NCI-H510A (cell line): ENCODE measurements at places on chromosomes 11 and 22.

DNA sequence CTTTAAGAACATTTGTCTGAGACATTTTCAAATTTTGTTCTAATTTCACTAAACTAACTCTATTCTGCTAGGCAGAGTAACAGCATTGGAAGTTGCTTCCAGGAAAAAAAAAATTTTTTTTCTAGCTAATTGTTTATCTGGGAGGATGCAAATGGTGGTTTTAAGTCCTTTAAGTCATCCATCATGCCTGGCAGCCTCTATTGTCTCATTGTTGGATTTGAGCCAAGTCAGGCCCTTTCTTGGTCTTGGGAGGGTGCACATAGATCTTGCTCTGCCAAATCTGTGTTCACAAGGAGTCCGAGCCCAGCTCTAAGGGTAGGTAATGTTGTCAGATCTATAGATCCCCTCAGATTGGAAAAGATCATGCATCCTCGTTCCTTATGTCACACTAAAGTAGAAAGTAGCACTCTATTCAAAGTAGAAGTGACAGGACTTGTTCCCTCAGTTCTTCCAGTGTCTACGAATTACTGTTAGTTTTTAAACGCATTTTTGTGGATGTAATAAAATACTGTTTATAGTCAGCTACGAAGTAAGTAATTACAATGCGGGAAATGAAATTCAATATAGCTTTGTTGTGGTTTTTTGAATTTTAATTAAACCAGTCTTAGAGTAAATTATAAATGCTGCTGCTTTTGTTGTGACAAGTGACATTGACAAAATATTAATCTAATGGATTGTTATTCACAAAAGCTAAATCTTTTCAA lies 166.0 kb upstream of the RASSF10 start:
- peak; percentile 23 for DNase-seq

DNA sequence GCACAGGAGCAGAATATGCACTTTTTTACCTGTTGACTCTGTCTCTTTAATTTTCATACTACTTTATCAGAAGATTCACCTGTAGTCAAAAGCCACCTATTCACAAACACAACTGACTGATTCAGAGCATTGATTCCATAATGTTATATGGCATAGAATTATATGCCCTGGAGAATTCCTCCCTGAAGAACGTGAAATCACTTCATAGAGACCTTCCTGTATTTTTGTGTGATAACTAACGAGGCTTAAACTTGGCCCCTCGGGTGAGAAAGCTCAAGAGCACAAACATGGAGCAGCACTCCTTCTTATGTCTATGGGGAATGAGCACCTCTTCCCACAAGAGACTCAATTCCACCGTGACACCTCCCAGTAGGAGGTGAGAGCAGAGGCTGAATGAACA lies at the start of gene OR10A6:
Gene OR10A6 (minus strand): TSS at position 101 of the 400 bp plus-strand sequence. CDS start 2,606 bp downstream, outside the sequence.
- no peak for DNase-seq

DNA sequence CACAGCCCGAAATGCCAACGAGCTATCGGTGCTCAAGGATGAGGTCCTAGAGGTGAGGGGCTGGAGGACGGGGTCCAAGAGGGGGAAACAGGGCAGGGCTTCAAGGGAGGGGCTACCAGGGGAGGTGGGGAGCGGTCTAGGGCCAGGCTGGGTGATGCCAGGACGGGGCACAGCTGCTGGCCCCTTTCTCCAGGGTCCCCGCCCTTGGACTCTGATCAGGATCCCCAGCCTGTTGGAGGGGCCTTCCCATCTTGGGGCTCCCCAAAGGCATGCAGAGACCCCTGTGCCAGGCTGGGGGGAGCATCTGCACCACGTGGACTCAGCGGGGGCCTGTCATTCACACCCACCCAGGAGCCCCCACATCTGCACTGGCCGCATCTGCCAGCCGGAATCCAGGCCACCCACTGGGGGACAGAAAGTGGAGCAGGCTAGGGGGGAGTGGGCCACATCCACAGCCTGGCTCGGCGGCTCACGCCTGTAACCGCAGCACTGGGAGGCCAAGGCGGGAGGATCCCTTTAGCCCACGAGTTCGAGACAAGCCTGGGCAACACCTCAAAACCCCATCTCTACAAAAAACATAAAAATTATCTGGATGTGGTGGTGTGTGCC lies 18.9 kb downstream of the EPS8L2 start:
- DNase-seq, result no peak

DNA sequence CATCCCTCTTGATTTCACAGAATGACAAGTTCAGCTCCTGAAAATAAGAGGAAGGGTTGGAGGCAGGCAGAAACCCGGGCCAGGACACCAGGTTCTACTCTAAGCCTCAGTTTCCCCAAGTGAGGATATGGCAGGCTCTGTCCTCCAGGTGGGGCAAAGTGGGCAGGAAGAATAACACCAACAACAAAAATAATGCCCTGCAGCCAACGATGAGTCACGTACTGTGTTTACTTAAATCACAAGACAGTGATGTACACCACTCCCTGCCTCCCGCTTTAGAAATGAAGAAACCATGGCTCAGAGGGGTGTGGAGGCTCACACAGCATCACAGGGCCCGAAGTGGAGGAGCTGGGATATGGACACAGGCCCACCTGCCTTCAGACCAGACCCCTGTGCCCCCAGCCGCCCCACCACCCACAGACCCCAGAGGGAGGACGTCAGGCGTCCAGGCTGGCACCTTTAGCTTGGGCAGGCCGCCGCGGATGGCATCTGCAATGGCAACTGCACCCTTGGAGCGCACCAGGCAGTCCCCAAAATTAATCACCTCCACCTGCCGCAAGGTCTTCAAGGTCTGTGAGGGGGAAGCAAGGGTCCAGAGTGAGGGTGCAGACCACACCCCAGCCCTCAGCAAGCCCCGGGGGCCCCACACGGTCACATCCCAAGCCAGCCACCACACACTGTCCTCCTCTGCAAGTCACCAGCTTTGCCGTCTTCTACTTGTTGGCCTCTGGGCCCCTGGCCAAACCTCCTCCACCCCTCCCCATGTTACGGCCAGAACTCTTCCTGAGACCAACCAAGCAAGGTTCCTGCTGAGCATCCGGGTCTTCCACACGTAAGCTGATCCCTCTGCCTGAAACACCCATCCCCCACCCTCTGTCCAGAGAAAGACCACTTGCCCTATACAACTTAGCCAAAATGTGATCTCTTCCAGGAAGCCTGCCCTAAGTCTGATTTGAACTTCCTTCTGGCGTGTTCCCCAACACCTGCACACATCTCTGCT lies 15.8 kb upstream of the CHADL start:
- no peak for DNase-seq

- DNase-seq, result peak; percentile 84
Observed at GRCh38 chr22:37807410-37808293, at the start of gene GCAT. Gene GCAT (plus strand): TSS chr22:37807934. CDS start chr22:37807968, 34 bp downstream.

DNA sequence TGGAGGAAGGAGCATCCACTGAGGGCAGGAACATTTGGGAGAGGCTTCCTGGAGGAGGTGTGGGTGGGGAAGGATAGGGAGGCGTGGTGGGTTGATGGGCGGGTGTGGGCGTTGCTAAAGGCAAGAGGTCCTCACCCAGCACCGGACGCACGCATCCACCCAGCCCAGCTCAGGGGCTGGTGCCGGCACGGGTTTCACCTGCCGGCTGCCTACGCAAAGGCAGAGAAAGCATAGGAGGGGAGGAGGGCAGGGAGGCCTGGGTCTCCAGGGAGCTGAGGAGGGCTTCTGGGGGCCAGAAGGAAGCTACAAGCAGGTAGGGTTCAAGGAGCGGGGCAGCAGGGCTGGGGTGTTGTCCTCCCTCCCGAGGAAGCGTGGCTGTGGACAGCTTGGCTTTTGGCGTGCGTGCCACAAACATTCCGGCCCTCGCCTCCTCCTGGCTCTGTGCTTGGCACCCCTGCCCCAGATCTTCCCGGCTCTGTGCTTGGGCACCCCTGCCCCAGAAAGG lies 7.8 kb downstream of the SSH3 start:
- DNase-seq, result no peak

DNA sequence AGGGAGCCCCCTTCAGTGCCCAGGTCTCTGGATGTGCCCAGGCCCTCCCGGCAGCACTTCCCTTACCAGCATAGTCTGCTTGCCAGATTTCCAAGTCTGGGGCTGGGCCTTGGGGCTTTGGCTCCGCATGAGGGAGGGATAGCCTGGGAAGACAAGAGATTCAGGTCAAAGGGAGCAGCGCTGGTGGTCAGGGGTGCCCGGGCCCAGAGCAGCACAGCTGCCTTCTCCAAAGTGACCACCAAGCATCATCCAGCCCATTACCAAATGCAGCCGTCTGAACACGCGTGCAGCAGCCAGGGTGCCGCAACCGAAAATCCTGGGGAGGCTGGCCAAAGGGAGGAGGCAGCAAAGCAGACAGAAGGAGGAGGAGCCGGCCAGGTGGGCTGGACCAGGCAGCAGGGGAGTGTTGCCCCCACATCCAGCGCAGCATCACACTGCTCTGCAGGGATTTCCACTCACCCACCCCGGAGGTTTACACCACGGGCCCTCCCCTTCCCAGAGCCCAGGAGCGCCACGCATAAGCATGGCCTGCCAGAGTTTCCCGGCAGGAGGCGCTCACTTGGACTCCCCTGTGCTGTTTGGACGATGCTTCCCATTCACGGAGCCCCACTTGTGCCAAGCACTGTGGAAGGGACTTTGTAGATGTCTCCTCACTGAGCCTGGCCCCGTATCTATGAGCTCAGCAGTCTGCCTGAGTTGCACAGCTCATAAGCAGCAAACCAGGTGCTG lies 22.5 kb downstream of the TRIM29 start:
- no peak for DNase-seq

DNA sequence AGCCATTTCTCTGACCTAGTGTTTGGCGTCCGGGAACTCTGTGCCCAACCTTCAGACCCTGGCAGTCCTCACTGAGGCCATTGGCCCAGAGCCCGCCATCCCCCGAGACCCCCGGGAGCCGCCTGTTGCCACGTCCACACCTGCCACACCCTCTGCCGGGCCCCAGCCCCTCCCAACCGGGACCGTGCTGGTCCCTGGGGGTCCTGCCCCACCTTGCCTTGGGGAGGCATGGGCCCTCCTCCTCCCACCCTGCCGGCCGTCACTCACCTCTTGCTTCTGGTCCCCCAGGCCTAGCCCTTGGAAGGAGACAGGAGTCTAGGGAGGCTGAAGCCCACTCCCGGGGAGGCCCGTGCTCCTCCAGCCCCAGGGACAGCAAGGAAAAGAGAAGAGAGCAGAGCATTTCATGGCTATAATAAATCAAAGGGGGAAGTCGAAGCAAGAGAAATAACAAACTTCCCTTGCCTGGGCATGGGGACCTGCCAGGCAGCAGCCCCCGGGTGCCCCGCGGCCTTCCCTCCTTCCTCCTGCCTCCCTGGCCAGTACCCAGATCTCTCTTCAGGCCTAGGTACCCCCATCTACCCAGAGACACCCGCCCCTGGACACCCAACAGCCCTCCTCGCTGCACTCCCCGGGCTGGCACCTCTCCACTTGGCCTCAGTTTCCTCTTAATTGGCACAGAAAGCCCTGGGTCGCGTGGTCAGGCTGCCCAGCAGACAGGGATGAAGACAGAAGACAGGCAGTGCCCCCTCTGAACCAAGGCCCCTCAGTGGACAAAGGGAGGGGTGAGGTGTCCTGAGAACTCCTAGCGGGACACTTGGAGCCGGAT lies 13.0 kb upstream of the SLC39A13 start:
- DNase-seq, result no peak

GRCh38 chr11:3950996-3951660 lies 95.7 kb downstream of the STIM1 start:
- no peak for DNase-seq

- no peak for DNase-seq
Observed at GRCh38 chr11:46490666-46491065, 99.1 kb upstream of the CHRM4 start.

DNA sequence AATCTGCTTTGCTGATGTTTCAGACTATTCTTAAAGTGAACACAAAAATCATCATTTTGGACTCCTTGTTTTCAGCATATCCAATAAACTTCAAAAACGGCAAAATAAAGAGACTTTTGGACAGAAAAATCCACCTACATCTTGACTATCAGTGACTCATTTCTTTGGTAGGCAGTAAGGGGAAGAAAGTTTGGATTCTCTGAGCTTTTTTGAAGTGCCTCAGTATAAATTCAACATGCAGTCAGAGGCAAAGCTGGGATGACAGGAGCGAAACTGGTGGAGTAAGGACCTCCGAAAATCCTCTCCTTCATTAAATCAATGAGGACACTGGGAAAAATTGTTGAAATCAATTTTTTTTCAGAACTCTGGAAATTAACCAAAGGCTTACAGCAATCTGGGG lies 29.7 kb downstream of the EFCAB6 start:
- no peak for DNase-seq

DNA sequence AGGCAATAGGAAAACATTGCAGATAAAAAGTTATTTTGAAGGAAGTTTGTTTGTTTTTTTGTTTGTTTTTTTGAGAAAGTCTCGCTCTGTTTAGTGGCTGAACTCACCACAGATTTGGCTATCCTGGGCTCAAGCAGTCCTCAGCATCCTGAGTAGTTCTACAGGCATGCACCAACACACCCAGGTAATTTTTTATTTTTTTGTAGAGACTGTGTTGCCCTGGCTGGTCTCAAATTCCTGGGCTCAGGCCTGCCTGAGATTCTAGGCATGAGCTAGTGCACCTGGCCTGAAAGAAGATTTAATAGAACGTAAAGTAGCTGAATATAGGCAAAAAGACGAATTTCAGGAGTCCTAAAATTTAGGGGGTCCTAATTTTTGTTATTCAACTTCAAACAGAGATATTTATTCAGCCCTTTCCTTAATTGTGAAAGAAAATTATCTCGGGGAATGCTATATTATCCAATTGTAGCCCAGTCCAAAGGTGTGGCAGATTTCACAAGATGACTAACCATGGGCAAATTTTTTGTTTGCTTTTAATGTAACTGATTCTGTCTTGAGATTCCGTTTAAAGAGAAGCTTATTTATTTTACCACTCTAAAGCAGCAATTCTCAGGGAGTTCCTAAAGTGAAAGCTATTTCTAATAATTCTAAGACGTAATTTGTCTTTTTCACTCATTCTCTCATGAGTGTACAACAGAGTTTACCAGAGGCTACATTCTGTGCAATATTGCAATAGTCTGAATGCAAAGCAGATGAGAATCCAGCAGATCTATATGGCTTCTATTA lies 940 bp downstream of the IL18 start:
- DNase-seq, result no peak

- no peak for DNase-seq
Observed at GRCh38 chr11:65489035-65489705, 9.7 kb upstream of the MALAT1 start.

GRCh38 chr11:27055065-27055682 lies 14.6 kb downstream of the BBOX1 start:
- DNase-seq, result no peak

GRCh38 chr11:10255388-10256125 lies 38.5 kb downstream of the SBF2 start:
- DNase-seq, result no peak

DNA sequence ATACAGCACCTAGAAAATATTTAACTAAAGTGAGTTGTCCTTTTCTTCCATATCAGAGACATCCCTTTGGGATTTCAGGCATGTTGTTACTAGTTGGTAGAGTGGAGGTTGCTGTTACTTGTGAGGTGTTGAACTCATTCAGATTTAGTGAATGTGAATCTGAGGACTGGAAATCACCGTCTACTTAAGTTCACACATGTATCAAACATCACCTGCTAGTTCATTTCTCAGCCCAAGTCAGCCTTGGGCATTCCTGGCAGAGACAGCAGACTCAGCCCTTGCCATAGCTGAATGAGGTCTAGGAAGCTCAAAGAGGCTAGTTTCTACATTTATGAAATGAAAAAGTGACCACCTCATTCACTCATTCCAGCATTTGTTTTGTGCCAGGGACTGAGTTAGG lies 9.7 kb downstream of the KDELR3 start:
- no peak for DNase-seq

- no peak for DNase-seq
Observed at GRCh38 chr11:83572581-83573496, 286.7 kb upstream of the CCDC90B start.

- no peak for DNase-seq
Observed at GRCh38 chr11:68048681-68049508, 10.1 kb downstream of the TCIRG1 start.
